ENCODE measurements at places on chromosomes 2 and 18.

- DNase-seq = no peak
Measured at GRCh38 chr2:152072011-152072410, 26.8 kb downstream of the CACNB4 start.

GRCh38 chr2:141927536-141927935 is 203.3 kb downstream of the LRP1B start:
- DNase-seq = no peak

DNA sequence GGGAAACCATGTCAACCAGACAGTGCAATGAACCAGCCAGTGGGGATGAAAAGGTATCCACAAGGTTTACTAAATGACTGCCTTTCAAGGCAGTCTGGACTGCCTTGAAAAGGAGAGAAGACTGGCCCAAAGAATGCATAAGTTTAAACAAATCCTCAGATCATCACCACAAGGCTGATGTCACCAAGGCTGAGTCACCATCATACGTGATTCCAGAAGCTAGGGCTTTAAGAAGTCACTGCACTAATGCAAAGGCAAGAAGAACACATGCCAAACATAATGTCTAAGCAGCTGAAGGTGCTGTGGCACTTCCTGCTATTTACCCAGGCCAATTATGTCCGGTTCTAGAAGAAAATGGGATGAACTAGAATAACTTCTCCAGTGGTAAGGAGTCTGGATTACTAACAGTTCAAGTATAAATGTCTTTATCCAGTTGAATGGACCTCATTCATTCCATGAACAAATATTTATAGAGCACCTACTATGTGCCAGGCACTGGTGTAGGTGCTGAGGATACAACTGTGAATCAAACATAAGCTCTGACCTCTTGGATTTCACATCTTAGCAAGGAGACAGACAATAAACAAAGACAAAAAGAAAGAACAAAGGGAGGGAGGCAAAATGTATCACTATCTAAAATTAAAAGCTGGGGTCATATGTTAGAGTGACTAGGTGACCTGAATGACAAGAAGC is 37.6 kb upstream of the ONECUT2 start:
- DNase-seq = no peak

DNA sequence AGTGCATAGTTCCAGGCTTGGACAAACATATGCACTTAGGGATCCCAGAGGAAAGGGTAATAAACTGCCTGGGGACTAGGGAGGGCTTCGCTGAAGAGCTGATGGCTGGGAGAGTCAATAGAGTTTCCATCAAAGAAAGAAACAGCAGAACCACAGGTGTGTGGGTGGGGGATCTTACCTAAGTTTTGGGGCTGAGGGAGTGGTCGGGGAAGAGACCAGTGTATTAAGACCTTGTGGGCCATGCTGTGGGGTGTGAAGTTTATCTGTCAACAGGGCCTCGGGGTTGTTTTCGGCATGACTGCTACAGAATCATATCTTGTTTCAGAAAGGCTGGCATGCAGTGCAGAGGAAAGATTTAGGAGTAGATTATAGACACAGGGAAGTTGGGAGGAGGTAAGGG is 31.2 kb upstream of the GTF2A1L start:
- DNase-seq = no peak

DNA sequence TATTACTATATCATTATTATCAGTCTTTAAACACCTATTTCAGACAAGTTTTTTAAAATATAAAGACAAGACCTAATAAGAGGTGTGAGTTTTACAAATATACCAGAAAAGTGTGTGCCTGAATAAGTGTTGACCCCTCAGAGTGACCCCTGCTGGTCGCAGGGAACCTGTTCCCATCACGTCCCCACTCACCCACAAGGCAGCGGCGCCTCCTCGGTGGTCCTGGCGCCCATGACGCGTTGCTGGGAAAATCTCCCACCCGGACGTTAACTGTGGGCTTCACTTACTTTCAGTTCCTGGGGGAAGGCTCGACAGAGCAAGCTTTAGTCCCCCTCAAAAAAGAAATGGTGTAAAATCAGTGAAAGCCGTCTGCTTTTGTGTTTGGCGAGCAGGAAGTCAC is 93.5 kb downstream of the TMEM18 start:
- DNase-seq = no peak

DNA sequence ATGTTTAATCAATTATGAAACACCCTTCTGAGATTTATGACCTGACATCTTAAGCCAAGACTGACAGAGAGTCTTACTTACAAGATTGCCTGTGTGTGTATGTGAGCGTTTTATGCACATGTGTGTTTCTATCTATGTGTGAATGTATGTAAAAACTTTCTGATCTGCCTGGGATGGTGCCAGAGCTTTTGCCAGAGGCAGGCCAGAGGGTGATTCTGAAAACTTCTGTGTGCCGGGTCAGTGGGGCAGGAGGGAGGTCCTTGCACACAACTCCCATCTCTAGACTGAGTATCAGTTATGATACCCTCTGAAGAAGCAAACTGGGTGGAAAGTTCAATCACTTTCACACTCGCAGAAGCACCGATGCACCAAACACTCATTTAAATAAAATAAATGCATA is 335.0 kb upstream of the NT5C1B start:
- DNase-seq = no peak

DNA sequence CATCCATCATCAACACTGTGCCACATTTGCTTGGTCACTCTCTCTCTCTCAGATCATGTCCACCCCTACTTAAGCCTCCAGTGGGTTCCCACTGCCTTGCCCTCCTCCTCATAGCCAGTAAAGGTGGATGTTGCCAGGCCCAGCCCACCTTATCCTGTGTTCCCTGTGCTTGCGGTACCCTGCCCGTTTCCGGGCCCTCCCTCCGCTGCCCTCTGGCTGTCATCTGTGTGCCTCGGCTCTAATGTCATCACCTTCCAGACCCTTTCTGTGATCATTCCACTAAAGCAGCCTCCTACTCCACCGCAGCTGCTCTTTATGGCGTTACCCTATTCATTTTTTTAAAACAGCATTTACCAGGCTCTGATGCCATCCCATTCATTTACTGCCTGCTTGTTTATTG is 305.7 kb upstream of the SKOR2 start:
- DNase-seq = no peak
